Anterior cingulate cortex (tissue), 58 donors: ENCODE measurements at places on chromosomes 16 and 17.

GRCh38 chr17:45276031-45276430 lies 14.1 kb upstream of the SPATA32 start:
- DNase-seq, result no peak

DNA sequence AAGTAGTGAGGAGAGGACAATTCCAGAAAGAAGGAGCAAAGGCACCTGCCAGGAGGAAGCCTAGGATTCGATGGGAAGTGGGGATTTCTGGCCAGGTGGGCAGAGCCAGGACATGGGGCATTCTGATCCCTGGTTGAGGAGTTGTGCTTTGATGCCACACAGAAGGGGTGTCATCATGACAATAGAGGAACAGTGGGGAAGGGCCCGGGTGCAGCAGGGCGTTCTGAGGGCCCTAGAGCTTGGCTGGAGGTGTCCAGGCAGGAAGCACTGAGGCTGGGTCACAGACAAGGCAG lies 4.3 kb downstream of the EVPLL start:
- no peak for DNase-seq

GRCh38 chr16:73864868-73865267 lies 431.7 kb upstream of the PSMD7 start:
- no peak for DNase-seq

GRCh38 chr17:56359518-56359917 lies 206.2 kb downstream of the ANKFN1 start:
- DNase-seq, result no peak

DNA sequence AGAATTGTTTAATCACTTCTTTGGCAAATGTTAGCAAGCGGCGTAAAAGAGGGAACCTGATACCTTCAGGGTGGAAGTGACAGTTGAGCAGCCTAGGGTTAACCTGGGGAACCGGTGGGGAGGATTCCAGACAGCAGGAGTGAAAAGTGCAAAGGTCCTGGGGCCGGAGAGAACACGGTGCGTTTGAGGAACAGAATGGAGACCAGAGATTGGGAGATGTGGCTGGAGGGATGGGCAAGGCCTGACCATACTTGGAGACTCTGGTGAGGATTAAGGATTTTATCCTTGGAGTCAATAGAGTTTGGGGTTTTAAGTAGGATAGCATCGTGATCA lies 2.3 kb upstream of the ZNF500 start:
- no peak for DNase-seq

DNA sequence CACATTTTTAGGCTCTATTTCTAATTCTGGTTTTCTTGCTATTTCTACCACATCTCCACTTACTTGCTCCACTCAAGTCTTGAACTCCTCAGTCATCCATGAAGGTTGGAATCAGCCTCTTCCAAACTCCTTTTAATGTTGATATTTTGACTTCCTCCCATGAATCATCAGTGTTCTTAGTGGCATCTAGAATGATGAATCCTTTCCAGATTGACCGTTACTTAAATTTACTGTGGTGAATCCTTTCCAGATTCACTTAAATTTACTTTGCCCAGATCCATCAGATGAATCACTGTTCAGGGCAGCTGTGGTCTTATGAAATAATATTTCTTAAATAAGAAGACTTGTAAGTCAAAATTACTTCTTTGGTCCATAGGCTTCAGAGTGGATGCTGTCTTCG lies 32.4 kb downstream of the CLTC start:
- DNase-seq, result no peak

- DNase-seq, result no peak
These were observed 320.1 kb downstream of the CBLN1 start for GRCh38 chr16:48961546-48961945.

GRCh38 chr17:43342589-43342890 lies 56.3 kb upstream of the ARL4D start:
- DNase-seq, result no peak

- DNase-seq, result no peak
These were observed 62.6 kb upstream of the ENDOV start for GRCh38 chr17:80352216-80352895.

DNA sequence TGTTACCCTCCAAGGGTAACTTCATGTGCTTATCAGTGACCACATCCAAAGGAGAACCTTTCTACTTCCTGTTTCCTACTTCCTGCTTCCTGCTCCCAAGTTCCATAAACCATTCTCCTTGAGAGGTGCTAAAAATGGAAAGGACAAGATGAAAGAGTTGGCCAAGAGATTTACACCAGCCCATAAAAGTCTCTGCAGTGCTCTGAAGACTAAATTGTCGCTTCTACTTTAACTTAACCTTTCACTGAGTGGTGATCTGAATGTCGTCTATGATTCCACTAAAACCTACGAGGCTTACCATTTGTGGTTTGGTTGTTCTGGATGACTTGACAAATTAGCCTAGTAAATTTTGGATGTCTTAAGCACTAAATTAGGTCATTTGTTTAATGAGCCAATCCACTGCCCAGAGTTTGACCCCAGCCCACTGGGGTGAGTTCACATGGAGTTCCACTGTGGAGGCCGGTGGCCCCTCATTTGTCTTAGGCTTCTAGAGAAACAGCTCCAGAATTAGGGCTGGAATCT lies 333.1 kb downstream of the FOXL1 start:
- no peak for DNase-seq

DNA sequence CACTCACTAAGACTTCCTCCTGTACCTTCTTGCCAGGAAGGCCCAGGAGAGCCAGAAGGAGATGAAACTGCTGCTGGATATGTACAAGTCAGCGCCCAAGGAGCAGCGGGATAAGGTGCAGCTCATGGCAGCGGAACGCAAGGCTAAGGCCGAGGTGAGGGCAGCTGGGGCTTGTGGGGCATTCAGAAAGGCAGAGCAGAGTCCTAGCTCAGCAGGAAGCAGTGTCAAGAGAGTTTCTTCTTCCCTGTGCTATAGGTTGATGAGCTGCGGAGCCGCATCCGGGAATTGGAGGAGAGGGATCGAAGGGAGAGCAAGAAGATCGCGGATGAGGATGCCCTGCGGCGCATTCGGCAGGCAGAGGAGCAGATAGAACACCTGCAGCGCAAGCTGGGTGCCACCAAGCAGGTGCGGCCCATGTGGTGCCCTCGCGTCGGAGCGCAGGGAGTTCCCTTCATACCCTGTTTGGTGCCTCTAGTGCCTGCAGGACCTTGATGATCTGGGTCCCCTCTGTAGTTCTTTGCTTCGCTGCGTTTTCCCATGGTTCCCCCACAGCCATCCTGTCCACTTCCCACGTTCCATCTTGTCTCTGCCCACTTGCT lies 6.6 kb downstream of the RNF40 start:
- no peak for DNase-seq

- no peak for DNase-seq
These were observed 823 bp downstream of the TNRC6C start for GRCh38 chr17:77959126-77959925.

DNA sequence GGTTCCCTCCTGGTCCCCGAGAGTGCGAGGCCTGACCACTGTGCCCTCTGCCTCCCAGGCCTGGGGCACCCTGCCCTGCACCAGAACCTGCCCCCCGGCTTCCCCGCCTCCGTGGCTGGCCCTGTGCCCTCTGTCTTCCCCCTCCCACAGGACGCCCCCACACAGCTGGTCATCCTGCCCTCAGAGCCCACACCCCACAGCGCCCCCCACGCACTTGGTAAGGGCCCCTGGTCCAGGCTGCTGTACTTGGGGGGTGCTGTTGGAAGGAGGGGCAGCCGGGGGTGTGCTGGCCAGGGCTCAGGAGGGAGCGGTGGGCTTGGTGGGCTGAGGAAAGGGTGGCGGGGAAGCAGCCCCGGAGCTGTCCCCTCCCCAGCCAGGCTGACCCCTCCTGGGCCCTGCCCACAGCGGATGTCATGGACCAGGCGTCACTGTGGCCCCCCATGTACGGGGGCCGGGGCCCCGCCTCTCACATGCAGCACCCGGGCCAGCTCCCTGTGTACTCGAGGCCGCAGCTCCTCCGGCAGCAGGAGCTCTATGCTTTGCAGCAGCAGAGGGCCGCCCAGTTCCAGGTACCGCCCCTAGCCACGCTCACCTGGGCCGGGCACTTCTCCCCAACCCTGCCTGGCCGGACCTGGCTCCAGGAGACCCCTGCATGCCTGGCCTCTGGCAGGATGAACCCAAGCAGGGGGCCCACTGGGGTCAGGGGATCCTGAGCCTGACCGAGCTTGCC lies 49.5 kb downstream of the BAHCC1 start:
- DNase-seq, result no peak

DNA sequence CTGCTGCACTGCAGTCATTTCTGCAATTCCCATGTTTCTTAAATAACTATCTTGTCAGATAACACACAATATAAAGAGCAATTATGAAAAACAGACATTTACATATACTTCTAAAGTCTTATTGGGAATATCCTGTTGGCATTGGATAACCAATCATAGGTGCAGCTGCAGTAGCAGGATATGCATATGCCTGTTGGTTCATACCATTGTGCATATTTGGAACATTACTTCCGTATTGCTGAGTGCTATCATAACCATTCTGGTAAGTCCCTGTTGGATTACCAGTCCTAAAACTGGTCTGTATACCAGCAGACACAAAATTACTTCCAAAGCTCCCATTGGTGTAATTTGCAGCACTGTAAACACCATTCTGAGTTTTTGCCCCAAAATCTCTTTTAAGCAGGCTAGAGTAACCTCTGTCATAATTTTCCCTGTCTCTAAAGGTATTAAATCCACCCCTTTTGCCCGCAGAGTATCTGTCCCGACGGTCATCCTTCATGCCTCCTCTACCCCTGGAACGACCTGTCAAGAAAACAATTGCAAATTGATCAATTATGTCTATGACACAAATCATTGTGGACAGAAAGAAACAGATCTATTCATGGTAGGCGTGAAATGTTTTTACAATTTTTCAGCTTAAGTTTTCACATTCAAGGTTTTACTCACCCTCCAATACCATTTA lies 3.1 kb upstream of the POLG2 start:
- no peak for DNase-seq

DNA sequence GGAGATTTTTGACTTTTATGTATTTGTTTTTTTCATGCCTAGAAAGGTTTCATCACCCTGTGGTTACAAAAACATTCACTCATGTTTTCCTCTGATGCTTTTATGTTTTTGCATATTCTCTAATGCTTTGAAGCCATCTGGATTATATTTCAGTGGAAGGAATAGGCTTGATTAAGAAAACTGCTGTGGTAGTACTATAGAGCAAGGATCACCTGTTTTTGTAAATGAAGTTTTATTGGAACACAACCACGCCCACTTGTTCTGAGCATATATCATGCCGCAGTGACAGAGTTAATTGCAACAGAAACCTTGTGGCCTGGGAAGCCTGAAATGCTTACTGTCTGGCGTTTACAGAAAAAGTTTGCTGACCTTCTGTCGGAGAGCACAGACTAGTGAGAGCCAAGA lies 11.5 kb downstream of the COX10 start:
- DNase-seq, result no peak

DNA sequence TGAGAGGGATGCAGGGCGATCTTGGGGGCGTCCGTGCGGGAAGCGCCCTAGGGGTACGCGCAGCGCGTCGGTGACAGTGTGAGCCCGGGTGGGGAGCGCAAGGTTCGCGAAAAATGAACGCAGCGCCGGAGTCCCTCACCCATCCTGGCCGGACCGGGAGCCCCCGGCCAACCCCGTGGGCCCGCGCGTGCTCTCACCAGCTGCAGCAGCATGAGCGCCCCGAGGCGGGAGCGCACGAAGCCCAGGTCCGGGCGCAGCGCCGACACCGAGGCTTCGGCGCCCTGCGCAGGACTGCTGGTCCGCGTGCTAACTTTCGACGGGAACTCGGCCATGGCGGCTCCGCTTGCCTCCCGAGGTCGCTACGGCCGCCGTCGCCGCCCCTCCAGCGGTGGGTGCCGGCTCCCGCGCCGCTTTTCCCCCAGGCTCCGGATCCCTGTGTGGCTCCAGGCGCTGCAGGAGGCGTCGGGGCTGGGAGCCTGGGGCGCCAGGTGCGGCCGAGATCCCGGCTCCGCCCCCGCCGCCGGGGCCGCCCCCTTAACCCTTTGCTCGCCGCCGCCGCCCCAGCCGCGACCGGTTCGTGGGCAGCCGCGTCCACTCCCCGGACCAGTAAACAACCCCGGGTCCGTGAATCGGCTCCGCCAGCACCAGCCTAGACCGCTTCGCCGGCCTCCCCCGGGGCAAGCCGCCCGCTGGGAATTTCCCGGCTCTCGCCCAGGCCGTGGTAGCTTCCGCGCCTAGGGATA lies at the start of gene PLLP:
TSS of gene PLLP (minus strand) at position 464 of the 743 bp plus-strand sequence. CDS start at position 332, 132 bp downstream.
- no peak for DNase-seq

DNA sequence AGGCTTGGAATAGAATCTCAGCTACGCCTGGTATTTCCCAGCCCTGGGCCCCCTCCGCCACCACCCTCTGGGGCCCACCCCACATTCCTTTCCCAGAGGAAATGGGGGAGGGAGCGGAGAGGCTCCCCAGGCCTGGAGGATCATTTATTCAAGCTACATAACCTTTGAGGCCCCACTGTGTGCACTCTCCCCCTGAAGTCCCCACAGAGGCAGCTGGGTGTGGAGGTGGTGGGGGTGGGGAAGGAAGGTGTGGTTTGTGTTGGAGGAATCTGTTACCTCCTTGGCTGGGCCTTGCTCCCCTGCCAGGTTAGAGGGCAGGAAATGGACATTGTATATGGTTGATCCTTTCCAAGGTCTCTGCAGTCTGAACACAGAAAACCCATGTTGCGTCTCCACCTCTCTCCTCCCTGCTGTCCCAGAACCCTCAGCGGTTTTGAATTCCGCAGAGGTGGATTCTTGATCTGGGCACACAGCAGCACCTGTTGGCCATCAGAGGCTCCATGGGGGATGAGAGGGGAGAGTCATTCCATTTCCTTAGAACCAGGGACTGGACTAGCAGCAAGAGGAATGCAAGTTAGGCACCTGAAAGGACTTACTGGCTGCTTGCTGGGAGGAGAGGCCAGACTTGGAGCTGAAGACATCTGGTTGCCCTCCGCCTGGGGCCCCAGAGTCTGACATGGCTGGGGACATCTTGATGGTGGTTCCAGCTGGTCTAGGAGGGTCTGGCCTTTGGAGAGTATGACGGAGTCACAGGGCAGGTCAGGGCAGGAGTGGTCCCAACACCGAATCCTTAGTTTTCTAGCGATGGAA lies 23.0 kb downstream of the ARHGAP23 start:
- no peak for DNase-seq

DNA sequence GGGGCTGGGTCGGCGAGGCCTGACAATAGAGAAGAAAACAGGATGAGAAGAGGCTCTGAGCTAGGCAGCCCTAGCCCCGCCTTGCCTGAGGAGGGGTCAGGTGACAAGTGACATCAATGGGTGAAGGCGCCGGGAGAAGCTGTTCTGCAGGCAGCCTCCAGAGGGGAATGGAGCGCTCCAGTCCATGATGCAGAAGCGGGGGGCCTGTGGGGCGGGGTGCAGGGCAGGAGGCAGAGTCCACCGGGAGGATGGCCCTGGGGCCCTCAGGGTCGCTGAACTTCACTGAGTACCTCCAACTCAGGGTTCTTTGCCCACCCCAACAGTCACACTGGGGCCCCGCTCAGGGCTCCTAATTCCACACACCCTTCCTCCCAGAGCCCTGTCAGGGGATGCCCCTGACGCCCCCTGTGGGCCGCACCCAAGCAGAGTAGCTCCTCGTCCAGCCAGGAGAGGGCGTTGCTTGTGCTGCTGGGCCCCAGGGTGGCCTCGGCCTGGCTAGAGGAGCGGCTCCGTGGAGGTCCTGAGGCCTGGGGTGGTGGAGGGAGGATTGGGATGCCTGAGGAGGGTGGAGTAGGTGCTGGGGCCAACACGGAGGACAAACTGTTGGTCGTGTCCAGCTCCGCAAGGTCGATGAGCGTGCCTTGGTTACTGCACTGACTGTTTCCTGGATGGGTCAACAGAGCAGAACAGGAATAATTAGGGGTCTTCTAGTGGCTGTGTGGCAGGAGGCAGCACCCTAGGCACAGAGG lies 20.8 kb downstream of the GGA3 start:
- DNase-seq, result no peak
